ENCODE measurements at places on chromosomes 2 and 18.

DNA sequence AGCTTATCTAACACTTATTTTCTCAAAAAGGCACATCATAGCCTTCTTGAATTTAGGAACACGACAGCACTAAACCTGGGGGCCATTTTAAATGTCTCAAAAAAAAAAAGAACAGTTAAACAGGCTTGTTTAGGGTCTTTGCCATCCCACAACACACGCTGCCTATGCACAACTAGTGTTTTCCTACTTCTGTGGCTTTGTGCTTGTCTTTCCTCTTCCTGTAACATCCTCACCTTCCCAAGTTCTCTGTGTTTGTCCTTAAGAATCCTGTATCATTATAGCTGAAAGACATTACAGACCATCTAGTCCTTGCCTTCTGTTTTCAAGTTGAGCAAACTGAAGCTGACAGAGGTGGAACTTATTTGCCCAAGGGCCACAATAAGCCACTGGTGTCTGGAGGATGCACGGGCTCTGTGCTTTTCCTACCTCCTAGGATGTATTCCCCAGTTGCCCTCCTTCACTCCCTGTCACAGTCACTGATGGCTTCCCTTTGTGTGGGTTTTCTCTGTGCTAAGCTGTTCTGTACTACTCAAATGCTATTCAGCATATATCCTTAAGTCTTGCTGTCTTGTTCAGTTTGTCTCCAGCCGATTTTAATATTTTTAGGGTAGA lies 22.6 kb downstream of the SNRPD1 start:
- DNase-seq = no peak

DNA sequence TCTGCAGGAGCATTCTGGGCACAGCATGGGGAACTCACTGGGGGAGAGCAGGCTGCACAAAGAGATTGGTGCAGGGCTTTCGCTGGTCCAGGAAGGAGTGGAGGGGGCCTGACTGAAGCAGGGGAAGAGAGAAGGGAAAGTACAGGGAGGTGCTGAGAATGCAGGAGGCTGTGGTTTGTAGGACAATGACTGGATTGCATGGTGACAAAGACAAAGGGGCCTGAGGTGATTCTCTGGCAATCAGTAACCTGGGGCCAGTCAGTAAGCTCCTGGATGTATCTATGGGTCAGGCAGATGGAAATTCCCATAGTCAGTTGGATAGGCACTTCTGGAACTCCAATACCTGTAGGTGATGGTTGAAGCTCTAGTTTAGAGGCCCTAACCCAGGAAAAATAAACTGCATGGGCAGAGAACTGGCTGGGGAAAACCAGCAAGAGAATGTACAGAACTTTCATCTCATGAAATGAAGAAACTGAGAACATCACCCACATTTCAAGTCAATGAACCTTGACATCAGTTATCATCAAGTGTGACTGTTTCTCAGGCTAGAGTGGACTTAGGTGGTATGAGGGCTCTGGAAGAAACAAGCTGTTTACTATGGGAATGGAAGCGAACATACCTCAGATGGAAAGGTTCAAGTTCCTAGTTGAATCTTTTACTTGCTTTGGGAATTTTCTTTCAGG lies 193.2 kb downstream of the TPGS2 start:
- DNase-seq = no peak

- DNase-seq = no peak
These were observed 434 bp upstream of the DUSP19 start for GRCh38 chr2:183078163-183078463.

- DNase-seq = no peak
These were observed 149.9 kb downstream of the PLCL1 start for GRCh38 chr2:197954328-197954727.
